ENCODE measurements at places on chromosomes 7 and 10.
A peak's percentile ranks its signal among the peaks of the same experiment; 100 is the strongest.

DNA sequence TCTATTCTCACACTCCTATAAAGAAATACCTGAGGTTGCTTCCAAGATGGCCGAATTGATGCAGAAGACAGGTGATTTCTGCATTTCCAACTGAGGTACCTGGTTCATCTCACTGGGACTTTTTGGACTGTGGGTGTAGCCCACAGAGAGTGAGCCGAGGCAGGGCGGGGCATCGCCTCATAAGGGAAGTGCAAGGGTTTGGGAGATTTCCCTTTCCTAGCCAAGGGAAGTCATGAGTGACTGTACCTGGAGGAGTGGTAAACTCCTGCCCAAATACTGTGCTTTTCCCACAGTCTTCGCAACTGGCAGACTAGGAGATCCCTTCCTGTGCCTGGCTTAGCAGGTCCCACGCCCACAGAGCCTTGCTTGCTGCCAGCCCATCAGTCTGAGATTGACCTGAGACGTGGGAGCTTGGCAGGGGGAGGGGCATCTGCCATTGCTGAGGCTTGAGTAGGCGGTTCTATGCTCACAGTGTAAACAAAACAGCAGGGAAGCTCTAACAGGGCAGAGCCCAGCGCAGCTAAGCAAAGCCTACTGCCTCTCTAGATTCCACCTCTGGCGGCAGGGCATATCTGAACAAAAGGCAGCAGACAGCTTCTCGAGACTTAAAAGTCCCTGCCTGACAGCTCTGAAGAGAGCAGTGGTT, 152.2 kb downstream of the ARL4A start:
- no peak for DNase-seq

GRCh38 chr7:88431882-88432281, 125.2 kb upstream of the STEAP4 start:
- no peak for DNase-seq

DNA sequence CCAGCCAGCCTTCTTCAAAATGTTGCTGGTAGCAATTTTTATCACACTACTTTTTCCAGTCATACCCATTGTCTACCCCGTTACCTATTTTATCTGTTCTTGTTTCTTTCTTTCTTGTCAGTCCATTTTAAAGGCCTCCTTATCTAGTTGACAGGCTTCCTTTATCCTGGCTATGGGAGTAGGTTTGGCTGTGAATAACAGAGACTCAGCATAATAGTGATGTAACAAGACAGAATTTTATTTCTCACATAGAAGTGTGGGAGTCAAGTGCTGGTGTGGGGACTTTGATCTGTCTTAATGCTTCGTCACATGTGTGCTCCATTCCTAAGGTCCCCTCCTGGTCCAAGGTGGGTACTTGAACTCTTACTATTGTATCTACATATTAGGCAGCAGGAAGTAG, 283.6 kb downstream of the EXOC4 start:
- DNase-seq = no peak

GRCh38 chr7:137717811-137718271, 128.9 kb downstream of the DGKI start:
- DNase-seq = no peak

DNA sequence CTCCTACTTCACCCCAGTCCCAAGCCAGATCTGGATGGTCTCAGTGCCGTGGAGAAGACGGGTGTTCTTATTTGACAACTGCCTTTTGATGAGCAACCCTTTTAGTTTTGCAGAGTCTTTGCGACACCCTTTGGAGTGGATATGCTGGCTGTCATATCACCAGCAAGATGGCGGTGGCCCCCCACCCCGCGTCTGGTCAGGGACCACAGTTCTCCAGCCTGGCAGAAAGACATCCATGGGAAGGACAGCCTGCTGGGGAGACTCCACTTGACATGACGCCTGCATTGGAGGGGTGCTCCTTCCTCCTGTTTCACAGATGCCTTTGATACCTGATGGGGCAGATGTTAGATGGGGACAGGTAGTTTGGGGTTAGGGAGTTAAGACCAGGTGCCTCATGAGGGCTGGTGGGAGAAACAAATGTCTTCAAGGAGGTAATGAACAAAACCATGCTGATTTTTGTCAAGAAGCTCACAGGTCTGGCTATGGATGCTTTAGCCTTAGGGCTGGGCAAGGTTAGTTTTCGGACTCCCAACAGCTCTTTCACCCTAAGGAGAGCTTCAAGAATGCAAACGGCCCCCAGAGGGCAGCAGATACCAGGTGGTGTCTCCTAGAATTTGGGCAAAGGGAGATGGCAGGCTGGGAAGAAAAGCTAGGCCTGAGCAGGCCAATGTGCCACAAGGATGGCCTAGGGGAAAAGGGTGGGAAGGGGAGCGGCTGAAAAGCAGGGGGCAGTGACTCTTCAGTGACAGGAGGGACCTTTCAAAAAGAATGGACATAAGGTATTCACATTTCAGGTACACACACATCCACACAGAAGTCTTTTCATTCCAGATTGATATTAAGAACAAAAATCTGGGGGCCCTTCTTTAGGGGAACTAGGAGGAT, 95.2 kb downstream of the CLEC2L start:
- no peak for DNase-seq

GRCh38 chr7:155734445-155734809, 77.8 kb downstream of the SHH start:
- DNase-seq = no peak

- DNase-seq = no peak
These were observed 86.9 kb upstream of the KCND2 start for GRCh38 chr7:120185940-120186682.

GRCh38 chr10:80476685-80477084, 22.6 kb downstream of the TSPAN14 start:
- DNase-seq = no peak

- DNase-seq = no peak
These were observed 9.6 kb upstream of the TRIM8 start for GRCh38 chr10:102634686-102635085.

GRCh38 chr7:128831178-128831993, 1.2 kb downstream of the FLNC start:
- no peak for DNase-seq

- DNase-seq = no peak
These were observed 281.7 kb downstream of the SORCS3 start for GRCh38 chr10:104922810-104923209.

DNA sequence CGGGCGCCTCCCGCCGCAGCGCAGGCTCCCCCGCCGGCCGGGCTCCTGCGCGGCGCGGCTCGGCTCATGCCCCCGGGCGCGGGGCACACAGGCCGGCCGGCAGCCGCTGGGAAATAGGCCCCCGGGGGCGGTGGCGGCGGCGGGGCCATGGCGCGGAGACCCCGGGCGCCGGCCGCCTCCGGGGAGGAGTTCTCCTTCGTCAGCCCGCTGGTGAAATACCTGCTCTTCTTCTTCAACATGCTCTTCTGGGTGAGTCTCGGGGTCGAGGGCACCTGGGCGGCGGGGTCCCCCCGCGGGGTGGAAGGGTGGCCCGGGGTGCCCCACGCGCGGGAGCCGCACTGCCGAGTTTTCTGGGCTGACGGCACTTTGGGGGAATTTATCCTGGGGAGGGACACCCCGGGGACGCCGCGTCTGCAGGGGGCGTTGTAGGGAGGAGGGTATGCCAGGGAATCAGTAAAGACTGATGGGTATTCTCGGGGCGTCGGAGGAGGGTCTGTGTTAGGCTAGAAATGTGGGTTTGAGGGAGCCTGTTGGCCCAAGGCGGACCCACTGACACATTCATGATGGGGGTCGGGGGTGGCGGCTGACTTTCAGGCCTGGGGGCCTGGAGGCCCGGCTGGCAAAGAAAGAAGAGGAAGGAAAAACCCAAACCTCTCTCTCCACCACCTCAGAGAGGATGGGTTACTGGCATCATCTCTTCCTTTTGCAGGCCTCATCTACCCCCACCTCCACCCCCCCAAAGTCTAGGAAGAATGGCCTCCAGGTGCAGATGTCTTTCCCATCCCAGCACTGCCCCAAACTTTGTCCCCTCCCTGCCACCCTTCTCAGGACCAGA, 544 bp downstream of the TSPAN33 start:
- DNase-seq = no peak

DNA sequence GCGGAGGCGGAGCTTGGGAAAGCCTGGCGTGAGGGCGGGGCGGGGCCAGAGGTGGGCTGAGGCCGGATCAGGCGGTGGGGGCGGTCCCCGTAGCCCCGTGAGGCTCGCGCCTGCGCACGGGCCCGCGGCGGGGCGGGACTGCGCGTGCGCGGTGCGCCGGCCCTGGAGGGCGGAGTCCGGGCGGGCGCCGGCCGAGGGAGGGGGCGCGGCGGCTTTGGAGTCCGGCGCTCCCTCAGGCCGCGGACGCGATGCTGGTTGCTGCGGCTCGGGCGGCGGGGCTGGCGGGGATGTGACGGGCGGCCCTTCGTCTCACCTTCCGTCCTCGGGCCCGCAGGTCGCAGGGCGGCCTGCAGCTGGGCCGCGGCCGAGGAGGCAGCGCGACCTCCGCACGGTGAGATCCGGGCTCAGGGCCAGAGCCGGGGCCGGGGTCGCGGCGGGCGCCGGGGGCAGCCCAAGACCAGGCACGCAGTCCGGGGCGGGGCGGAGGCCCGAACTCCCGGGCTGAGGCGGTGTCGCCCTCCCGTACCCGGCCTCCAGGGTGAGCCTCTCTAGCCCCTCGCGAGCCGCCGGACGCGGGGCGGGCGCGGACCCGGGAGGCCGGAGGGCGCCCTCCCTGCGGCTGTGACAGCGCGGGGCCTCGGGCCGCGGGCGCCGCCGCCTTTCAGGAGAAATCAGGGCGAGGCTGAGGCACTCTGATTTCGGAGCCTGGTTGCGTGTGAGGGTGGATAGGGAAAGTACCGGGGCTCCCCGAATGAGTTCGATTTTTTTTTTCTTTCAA, at the start of gene CCSER2:
TSS of gene CCSER2 (plus strand) at position 172 of the 778 bp plus-strand sequence. CDS start 42,464 bp downstream, outside the sequence.
- DNase-seq = peak; percentile 83

DNA sequence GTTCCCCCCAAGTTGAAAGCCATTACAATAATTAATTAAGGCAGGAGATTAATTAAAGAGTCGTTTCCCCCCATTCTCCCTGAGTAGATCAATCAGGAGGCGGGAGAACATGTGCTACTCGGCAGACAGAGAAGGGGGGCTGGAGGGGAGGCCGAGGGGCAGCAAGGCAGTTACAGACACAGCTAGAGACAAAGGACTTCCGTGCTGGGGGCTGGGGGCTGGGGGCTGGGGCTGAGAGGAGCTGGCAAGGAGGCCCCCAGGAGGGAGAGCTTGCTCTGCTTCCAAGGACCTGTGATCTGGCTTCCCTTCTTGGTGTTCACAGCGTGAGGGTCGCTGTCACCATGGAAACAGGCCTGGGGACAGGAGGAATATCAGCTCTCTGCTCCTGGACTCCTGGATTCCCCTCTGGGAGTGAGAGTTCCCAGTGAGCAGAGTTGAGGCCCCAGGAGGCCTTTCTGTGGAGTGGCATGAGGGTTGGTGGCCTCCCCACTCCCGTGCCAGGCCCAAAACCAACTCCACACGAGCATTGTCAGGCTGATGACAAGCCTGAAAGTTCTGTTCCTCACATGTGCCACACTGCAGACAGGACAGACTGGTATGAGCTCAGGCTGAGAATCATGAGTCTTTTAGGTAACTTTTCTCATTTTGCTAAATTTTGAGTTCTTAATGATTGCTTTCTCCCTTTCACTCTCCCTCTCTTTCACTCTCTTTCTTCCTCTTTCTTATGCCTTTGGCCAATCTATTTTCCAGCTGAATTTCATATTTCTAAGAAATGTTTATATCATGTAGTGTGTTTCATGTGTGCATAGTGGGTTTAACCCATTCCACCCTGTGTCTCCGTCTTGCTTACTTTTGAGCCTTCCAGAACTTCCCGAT, 16.4 kb downstream of the FAM241B start:
- no peak for DNase-seq

DNA sequence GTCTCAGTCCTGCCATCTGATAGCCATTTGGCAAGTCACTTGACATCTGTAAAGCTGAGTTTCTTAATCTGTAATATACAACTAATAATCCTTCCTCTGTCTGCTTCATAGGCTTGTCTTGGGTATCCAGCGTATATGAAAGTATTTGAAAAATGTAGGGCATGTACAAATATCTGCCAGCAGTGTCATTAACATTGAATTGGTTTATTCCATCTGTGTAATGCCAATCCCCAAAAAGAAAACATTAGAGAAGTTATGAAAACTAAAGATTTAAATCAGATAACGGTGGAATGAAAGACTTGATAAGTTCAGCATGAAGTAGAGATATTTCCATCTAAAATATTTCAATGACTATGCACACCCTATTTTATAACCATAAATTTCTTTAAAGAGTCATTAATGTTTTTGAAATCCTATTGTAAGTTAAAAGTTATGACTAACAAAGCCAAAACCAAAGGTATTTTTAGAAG, 9.8 kb upstream of the RTKN2 start:
- no peak for DNase-seq

GRCh38 chr10:27745732-27746396, at the start of gene MKX:
Gene MKX, minus strand, starts transcription at chr10:27745819. Its CDS starts 2,404 bp downstream, at chr10:27743415.
- no peak for DNase-seq

DNA sequence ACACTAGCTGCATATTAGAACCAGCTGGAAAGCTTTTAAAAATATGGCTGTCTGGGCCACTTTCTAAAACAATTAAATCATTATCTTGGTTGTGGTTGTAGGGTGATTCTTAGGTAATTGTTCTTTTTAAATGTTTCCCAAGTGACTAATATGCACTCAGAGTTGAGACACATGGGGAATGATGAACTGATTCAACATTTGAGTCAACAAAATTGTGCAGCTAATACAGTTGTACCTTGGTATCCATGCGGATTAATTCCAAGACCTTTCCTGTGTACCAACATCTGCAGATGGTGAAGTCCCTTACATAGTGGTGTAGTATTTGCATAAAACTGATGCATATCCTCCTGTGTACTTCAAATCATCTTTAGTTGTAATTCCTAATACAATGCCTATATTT, 242.2 kb downstream of the ATRNL1 start:
- DNase-seq = no peak

DNA sequence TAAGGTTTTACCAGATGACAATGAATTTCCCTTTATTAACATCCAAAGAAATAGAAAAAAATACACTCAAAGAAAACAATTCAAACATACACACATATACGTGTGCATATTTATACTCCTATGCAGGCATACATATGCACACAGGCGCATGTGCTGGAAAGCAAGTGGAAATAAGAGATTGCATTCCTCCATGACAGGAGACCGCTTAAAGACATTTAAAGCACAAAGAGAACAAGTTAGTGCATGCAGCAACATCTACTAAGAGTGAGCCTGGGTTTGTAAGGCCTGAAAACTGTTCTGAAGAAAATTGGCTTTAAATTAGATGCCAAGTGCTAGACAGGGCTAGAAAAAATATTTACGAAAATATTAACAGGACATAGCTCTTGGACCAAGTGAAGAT, 40.1 kb upstream of the PPP1R17 start:
- no peak for DNase-seq

DNA sequence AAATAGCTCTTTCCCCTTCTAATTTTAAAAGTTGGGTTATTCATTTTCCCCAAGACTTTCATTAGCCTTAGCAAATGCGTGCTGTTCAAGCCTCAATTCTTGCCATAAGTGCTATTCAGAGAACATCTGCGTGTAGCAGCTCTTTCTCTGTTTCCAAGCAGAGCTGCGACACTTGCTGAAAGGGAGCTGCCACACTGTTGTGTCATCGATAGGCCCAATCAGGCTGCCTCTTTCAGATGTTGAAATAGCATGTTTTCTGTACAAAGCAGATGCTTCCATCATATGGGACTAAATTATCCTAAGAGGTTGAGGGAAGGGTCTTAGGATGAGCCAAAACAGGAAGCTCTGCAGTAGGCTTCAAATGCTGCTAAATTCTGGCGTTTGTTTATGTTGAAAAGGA, 220.9 kb upstream of the CDC14C start:
- no peak for DNase-seq

GRCh38 chr10:44301781-44302355, 83.0 kb downstream of the CXCL12 start:
- DNase-seq = no peak
